ENCODE measurements at places on chromosomes 7 and 10.

DNA sequence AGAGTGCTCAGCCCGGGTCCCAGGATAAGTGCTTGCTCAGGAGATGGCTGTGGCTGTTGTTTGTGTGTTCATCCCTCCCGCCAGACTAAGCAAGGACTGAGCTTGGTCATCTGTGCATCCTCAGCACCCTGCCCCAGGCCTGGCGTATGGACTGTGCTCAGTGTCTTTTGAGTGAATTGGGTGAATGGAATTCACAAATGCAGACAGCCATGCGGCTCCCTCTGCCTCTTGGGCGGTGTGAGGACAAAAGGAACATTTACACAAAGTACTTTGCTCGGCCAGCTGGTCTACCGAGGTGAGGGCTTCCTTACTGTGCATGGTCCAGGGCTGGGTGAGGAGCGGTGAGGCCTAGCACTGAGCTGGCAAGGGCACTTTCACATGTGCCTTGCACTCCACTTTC lies 120.2 kb downstream of the CDH23 start:
- no peak overlapping the region for H3K27ac ChIP-seq
- H3K4me3 ChIP-seq: no peak overlapping the region
- H3K27me3 ChIP-seq: no peaks in the 10 kb centered on the region
- DNase-seq: no peak
- H3K4me1 ChIP-seq: no peaks in the 10 kb centered on the region

- no peaks in the 10 kb centered on the region for H3K4me1 ChIP-seq
- no peaks in the 10 kb centered on the region for H3K36me3 ChIP-seq
- H3K27ac ChIP-seq: no peak overlapping the region
- DNase-seq: no peak
Measured at GRCh38 chr10:118523775-118524174, 71.7 kb downstream of the PRLHR start.

- H3K36me3 ChIP-seq: no peaks in the 10 kb centered on the region
- no peak overlapping the region for H3K27ac ChIP-seq
- H3K4me1 ChIP-seq: no peaks in the 10 kb centered on the region
- H3K27me3 ChIP-seq: no peaks in the 10 kb centered on the region
- H3K4me3 ChIP-seq: no peak overlapping the region
Measured at GRCh38 chr7:31647511-31647910, 39.5 kb upstream of the PPP1R17 start.

DNA sequence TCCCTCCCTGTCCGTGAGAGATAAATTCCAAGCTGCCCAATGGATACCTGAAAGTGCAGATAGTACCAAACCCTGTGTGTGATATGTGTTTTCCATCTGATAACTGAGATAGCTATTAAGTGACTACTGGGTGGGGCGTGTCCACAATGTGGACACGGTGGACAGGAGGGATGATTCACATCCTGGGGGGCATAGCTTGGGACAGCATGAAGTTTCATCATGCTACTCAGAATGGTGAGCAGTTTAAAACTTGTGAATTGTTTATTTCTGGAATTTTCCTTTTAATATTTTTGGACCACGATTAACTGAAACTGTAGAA lies 158.6 kb downstream of the CREB5 start:
- no peaks in the 10 kb centered on the region for H3K4me1 ChIP-seq
- H3K27me3 ChIP-seq: peaks cover 24% of the 10 kb centered on the region
- H3K27ac ChIP-seq: no peak overlapping the region
- no peak for DNase-seq
- H3K36me3 ChIP-seq: no peaks in the 10 kb centered on the region
- no peak overlapping the region for H3K4me3 ChIP-seq

GRCh38 chr10:102643336-102644065 lies 778 bp upstream of the TRIM8 start:
- no peaks in the 10 kb centered on the region for H3K27me3 ChIP-seq
- H3K36me3 ChIP-seq: peaks cover 39% of the 10 kb centered on the region
- H3K4me1 ChIP-seq: peaks cover 33% of the 10 kb centered on the region
- H3K27ac ChIP-seq: peak overlapping the region; percentile 93
- DNase-seq: peak; percentile 82

DNA sequence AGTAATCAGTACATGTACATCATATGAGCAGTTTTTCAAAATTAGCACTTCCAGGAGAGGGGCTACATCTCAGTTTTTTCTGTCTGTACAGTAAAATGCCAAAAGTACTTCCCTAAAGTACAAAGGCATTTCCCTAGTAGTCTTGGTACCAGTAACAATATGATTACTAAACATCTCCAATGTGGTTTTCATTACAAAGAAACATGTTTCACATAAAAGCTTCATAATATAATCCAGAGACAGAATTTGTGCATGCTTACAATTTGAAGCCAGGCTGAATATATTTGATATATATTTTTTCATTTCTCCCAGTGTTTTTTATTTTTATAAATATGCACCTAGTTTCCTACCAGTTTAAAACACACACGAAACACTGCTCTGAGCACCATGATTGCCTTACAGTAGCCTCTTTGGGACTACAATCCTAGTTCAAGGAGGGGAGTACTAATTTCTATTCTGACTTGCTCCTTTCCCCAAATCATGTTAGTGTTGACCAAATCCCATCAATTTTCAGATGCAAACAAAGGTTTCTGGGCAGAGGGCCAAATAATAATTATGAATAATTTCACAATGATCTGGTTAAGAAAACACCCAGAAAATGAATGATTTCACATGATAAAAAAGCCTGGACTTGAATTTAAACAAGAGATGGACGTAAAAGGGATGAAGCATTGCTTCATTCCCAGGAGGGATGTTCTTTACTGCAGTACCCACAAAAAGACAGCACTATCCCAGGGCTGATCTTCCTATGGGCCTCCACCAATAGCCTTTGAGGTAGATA lies 201.3 kb downstream of the SLC25A13 start:
- peaks cover 29% of the 10 kb centered on the region for H3K36me3 ChIP-seq
- no peak overlapping the region for H3K4me3 ChIP-seq
- no peak overlapping the region for H3K27ac ChIP-seq
- H3K4me1 ChIP-seq: no peaks in the 10 kb centered on the region
- H3K27me3 ChIP-seq: no peaks in the 10 kb centered on the region
- no peak for DNase-seq

- no peak for DNase-seq
- H3K4me3 ChIP-seq: no peak overlapping the region
Measured at GRCh38 chr7:74026406-74026902, 1.5 kb upstream of the ELN start.

- H3K27me3 ChIP-seq: no peaks in the 10 kb centered on the region
- H3K36me3 ChIP-seq: peaks cover 27% of the 10 kb centered on the region
- H3K4me1 ChIP-seq: peaks cover 34% of the 10 kb centered on the region
- peak overlapping the region; percentile 87 for H3K4me3 ChIP-seq
- H3K27ac ChIP-seq: peak overlapping the region; percentile 91
Measured at GRCh38 chr10:102065561-102066398, 631 bp downstream of the HPS6 start.

- H3K27ac ChIP-seq: no peak overlapping the region
- no peak overlapping the region for H3K4me3 ChIP-seq
- H3K27me3 ChIP-seq: no peaks in the 10 kb centered on the region
- H3K36me3 ChIP-seq: peaks cover 7% of the 10 kb centered on the region
- peaks cover 8% of the 10 kb centered on the region for H3K4me1 ChIP-seq
- DNase-seq: no peak
Measured at GRCh38 chr10:132677096-132677472, 108.9 kb downstream of the NKX6-2 start.

DNA sequence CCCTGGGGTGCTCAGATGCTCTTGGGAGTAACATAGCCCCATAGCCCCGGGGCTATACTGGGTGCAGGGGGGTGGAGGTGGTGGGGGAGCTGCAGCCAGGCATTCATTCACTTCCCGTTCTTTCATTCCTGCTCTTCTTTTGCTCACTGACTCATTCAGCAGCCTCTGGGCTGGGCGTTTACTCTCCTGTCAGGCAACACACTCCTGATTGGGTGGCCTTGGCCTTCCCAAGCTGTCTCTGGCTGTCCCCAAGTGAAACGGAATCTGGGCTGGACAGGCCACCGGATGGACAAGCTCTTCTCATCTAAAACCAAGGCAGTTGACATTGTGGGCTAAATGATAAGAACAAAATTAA lies 34.6 kb downstream of the CHST3 start:
- H3K4me3 ChIP-seq: no peak overlapping the region
- no peaks in the 10 kb centered on the region for H3K4me1 ChIP-seq
- no peak for DNase-seq

- no peaks in the 10 kb centered on the region for H3K36me3 ChIP-seq
- no peak overlapping the region for H3K4me3 ChIP-seq
- H3K27ac ChIP-seq: no peak overlapping the region
- DNase-seq: no peak
Measured at GRCh38 chr7:122430710-122431109, 126.2 kb upstream of the FEZF1 start.

DNA sequence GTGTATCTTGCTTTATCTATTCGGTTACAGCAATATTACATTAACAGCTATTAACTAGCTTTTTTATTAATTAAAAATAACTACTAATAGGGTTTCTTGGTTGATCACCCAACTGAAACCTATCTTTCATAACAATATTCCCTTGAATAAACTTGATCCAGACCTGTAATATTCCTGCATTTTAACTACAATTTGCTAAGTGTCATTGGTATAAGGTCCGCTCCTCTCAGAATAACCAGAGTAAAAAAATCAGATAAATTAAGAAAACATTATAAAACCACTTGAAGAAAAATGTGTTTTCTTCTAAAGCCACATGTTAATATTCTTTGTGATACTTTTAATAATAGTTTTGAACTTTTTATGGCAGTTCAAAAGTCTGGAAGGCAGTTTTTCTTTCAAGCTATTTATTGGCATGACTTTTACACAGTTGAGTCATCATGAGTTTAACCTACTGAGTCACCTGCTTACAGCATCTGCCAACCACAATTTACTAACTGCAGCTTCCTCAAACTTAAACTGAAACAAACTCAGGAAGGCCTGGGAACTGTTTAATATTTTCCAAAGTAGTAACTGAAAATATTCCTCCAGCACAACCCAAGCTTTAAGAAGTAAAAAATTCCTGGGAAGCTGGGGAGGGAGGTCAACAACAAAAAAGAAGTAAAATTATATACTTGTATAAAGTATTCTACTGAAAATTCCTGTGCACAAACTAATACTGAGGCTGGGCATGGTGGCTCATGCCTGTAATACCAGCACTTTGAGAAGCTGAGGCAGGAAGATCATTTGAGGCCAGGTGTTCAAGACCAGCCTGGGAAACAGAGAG lies 103.2 kb downstream of the NRBF2 start:
- H3K4me1 ChIP-seq: peaks cover 72% of the 10 kb centered on the region
- H3K4me3 ChIP-seq: peak overlapping the region; percentile 61

DNA sequence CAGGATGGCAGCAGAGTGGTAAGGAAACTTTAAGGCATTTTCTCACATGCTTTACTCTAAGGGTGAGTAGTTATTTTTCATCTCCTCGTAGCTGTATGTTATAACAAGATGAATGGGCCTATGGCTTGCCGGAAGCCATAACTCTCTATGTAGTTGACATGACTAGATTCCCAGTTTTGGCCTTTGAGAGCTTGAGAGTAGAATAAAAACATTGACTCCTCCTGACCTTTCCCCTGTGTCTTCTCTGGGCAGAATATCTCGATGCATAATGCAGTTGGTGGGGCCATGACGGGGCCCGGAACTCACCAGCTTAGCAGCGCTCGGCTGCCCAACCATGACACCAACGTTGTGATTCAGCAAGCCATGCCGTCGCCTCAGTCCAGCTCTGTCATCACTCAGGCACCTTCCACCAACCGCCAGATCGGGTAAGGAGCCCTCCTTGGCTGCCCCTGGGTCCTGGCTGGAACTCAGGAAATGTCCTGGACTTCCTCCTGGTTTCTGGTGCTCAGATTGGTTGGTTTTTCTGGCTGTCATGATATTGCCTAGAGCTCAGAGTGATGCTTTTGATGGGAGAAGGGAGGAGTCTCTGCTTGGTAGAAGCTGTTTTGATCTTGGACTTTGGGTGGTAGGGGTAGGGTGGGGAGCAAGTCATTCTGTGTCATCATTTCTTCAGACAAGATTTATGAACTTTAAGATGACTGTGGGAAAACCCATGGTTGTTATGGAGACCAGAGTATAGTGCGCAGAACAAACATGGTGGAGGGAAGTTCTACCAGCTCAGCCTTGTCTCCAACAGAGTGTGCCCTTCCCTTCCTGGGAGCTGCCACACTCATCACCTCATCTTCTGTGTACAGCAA lies 158.0 kb downstream of the CREB5 start:
- no peaks in the 10 kb centered on the region for H3K4me1 ChIP-seq
- no peaks in the 10 kb centered on the region for H3K36me3 ChIP-seq
- DNase-seq: no peak
- peaks cover 23% of the 10 kb centered on the region for H3K27me3 ChIP-seq
- H3K27ac ChIP-seq: no peak overlapping the region
- no peak overlapping the region for H3K4me3 ChIP-seq

DNA sequence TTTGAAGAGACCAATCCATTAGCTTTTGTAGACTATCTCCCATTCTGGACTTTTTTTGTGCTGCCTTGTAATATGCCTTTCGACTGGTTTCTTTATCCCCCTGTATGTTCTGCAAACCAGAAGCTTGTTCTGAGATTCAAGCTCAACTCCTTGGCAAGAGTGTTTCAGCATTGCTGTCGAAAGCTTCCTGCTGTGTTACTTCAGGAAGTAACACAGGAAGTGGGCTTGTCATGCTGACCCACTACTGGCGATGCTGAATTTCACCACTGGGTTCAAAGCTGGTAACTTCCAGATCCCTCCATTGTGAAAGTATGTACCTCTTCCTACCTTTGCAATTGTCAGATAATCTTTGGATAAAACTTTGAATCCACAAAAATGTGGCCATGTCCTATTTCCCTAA lies 57.9 kb upstream of the INSYN2A start:
- no peak overlapping the region for H3K4me3 ChIP-seq
- no peak overlapping the region for H3K27ac ChIP-seq
- H3K4me1 ChIP-seq: peaks cover 11% of the 10 kb centered on the region

GRCh38 chr10:5268743-5269142 lies 72.1 kb downstream of the AKR1C4 start:
- H3K27me3 ChIP-seq: no peaks in the 10 kb centered on the region
- H3K4me1 ChIP-seq: peaks cover 4% of the 10 kb centered on the region
- H3K4me3 ChIP-seq: no peak overlapping the region
- H3K27ac ChIP-seq: no peak overlapping the region
- peaks cover 23% of the 10 kb centered on the region for H3K36me3 ChIP-seq
- DNase-seq: no peak

DNA sequence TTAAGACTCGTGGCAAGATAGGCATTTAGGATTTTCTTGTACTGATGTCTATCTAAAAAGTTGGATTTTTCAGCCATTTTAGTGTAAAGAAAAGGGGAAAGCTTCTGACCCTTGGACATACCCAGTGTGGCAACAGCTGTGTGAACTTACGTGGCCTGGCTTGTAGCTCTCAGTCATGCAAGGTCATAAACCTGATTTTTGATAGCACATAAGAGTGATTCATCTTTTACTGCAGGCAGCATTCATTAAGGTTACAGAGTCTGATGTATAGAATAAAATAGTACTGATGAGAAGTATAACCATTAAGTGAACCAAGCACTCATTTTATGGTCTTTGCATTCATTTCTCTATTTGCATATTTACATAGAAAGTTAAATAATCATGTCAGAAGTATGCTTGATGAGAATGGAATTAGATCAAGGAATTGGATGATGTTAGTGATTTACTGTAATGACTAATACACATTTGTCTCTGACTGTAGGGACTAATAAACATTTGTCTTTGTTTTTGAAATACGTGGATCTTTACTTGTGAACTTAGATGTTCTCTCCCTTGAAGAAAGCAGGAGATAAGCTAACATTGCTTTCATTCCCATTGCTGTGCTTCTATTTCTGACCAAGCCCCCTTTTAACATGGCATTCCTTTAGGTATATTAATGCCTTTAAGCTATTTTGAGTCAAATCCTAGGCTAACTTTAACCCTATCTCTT lies 88.2 kb downstream of the GSDME start:
- H3K36me3 ChIP-seq: peaks cover 56% of the 10 kb centered on the region
- DNase-seq: no peak
- no peak overlapping the region for H3K4me3 ChIP-seq
- H3K27me3 ChIP-seq: no peaks in the 10 kb centered on the region
- H3K27ac ChIP-seq: no peak overlapping the region
- peaks cover 5% of the 10 kb centered on the region for H3K4me1 ChIP-seq

- peaks cover 9% of the 10 kb centered on the region for H3K27me3 ChIP-seq
- H3K27ac ChIP-seq: no peak overlapping the region
- H3K36me3 ChIP-seq: no peaks in the 10 kb centered on the region
- H3K4me3 ChIP-seq: no peak overlapping the region
Measured at GRCh38 chr7:34835901-34836600, 178.0 kb downstream of the NPSR1 start.
